ENCODE measurements at places on chromosomes 7 and 10.

DNA sequence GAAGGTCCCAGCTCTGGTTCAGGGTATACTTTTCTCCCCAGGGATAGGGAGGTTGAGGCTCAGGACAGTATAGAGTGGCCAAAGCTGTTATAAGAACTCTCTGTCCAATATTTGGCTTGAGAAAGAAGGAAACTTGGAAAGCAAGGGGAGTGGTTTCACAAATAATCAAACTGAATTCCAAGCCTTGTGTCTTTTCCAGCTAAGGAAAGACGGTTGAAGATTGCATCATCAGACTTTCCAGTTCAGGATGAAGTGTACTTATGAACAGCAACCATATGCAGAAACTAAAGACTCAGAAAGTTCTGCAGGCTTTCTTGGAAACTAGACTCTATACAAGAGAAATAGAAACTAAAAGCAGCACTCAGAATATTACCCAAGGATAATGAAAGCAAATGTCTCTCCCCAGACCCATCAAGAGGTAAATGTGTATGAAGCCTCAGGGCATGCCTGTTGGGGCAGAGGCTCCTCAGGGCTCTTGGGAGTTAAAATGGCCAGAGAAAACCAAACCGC, 46.4 kb downstream of the RAMP3 start:
- DNase-seq, result peak; percentile 19

DNA sequence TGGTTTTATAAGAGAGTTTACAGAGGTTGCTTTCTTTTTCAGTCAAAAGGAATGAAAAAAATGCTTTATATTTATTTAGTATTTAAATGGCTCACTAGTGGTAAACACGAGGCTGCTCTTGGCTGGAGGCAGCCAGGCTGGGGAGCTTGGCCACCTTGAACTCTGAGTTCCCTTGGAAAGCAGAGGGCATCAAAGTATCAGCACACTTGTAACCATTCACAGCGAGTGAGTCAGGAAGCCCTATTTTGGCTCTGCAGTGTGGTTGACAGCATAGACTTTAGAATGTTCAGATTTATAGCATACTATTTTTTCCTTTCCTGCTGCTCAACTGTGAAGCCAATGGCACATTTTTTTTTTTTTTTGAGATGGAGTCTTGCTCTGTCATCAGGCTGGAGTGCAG, 51.6 kb downstream of the CYCS start:
- DNase-seq, result no peak

GRCh38 chr10:127910464-127910770, 3.5 kb downstream of the PTPRE start:
- DNase-seq, result no peak

- DNase-seq, result no peak
These were observed 690.8 kb upstream of the FZD8 start for GRCh38 chr10:36332926-36333325.

DNA sequence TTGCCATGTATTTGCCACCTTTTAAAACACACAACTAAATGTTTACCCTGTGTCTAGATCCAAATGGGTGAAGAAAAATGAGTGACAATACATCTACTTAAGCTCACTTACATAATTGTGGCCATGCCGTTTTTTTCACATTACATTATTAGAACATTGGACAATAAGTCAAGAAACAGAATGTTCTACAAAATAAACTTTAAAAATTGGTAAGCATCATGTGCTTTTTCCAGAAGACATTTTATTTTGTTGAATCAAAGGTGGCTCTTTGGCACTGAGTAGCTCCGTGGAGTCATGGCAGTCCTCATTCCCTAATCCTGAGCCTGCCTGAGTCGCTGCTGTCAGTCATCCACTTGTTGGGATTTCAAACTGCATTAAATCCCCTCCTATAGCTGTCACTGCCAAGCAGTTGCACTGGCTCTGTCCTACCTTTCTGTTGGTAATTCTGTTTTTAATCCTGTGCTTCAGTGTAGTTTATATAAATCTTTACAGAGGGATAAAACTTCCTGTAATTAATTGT, 32.3 kb downstream of the CAV1 start:
- no peak for DNase-seq

- no peak for DNase-seq
These were observed 78.4 kb downstream of the BTAF1 start for GRCh38 chr10:92001995-92002394.

GRCh38 chr7:131052285-131052904, 275.3 kb upstream of the MKLN1 start:
- DNase-seq, result no peak

DNA sequence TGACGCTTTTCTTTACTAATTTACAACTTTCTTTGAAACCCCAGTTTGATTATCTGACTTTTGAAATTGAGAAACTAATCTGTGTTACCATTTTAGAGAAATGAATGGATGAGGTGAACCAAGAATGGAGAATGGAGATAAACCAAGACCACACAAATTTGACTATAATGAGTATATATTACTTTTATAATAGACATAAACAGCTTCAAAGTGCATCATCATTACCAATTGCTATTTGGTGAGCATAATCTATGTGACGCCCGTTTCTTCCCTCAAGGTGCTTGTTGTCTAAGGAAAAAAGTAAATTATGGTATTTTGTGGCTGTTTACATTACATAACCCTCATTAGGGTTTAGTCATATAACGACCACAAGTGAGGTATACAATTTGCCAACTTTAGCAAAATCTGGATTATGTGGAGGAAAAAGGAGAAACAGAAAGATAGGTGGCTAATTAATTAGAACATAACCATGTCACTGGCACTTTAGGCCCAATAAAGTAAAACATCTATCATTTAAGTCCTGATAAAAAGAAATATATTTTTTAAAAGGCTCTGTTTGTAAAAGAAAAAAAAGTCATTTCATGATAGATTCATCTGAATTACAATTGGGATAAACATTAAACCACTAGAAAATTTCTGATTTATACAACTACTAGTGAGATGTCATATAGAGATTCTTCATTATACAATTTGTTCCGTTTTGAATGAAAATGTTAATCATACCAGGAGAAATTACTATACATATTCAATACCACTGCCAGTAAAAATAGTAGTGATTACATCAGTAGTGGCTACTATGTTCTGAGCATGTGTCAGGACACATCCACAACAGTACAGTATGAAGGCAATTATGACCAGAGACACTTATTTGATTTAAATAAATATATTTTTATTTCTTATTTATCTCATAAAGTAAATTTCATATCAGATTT, 118.2 kb upstream of the FAM133B start:
- DNase-seq, result no peak

- no peak for DNase-seq
These were observed 26.8 kb downstream of the TACR2 start for GRCh38 chr10:69389827-69390490.

DNA sequence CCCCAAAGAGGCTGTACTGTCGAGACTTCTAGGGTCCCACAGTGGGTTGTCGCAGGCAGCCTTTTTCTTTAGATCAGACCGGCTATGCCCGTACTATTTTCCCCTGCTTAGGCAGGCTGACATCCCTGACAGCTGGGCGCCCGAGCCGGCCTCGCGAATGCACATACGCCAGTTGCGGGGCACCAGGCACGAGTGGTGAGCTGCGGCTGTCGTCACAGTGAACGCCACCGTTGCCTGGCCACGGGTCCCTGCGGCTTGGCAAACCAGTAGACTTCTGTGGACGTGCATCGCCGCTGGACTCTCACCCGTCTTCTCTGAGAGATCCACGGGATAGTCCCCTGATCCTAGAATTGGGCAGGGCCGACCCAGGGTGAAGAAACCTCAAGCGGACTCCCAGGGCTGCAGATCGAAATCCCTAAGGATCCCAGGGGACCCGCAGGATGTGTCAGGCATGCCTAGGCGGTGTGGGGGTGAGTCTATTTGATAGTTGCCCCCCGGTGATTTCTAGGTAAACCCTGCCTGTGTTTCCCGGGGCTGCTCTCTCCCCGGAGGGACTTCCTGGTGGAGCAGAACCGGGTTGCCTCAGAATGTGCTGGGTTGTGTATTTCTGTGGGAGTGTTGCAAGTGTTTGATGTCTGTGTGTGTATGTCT, 33.0 kb upstream of the ZNF273 start:
- DNase-seq, result no peak

- DNase-seq, result no peak
These were observed 161.0 kb downstream of the SKIDA1 start for GRCh38 chr10:21364196-21365114.

- DNase-seq, result no peak
These were observed 321.8 kb downstream of the TCERG1L start for GRCh38 chr10:130989670-130990232.

DNA sequence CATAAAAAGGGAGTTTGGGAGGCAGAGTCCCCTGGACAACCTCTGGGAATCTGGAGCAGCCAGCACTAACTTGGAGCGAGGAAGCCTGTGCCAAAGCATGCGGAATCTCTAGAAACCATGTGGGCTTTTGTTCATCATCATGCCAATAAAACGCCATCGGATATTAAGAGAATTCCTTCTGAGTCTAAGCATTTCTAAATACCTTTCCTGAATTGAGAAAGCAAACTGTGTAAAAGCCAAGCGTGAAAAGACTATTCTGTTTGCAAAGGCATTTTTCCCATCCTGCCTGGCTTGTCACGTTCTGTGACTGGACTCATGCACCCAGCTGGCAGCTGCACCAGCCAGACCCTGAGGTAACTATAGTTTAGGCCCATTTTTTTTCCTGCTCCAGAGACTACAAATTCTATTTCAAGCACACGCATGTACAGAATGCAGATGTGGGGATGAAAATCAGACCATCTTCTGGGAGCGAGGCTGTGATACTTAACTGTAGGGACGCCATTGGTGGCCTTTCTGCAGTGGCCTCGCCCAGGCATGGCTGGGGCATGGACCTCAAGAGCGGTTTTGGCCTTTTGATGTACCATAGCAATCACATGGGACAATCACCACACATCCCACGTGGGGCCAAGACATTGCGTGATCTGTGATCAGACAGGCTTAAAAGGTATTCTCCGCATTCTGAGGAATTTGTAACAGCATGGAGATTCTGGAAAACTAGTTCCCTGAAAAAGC, 218.9 kb downstream of the KIAA1217 start:
- no peak for DNase-seq

DNA sequence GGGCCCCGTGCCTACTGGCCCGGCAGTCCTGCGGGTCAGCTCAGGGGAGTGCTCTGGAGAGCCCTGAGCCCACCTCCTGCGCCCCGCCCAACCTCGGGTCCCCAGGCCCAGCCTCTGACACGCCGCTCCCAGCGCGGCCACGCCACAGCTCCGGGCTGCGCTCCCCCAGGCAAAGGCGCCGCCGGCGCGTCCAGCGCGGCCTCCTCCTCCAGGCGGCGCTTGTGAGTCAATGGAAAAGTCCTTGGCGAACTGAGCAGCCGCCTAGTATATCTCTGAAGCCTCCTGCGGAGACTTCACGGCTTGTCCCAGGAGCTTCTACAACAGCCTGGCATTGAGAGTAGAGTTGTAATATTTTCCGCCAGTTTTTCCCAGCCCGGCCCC, 29.5 kb upstream of the BMS1 start:
- no peak for DNase-seq

DNA sequence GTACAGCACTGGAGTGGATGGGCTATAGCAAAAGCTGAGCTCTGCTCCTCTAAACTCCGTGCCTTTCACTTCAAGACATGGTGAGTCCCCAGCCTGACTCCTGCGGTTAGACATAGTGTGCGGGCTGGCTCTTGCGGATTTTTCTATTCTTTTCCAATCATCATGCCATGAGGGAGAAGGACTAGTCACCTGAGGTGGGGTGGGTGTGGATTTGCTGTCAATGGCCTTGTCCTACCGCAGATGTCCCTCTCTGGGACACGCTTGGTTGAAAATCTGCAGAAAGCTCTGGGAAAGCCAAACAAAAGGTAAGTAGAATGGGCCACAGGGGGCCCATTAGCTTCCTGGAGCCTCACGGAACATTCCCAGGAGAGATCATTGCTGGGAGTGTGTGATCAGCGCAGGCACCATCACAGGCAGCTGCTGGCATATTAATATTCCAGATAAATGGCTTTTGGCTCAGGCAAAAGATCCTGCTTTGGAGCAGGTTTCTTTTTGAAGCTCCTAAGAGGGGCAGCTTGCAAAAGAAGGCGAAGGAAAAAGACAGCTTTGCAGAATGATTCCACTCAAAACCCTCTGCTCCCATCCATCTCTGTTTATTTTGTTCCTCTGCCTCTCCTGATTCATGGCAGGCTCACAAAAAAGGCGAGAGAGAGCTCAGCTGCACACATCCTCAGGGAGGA, 509.0 kb upstream of the ZMIZ1 start:
- DNase-seq, result no peak

- DNase-seq, result no peak
These were observed 103.4 kb downstream of the SAMD9 start for GRCh38 chr7:93014410-93014809.

DNA sequence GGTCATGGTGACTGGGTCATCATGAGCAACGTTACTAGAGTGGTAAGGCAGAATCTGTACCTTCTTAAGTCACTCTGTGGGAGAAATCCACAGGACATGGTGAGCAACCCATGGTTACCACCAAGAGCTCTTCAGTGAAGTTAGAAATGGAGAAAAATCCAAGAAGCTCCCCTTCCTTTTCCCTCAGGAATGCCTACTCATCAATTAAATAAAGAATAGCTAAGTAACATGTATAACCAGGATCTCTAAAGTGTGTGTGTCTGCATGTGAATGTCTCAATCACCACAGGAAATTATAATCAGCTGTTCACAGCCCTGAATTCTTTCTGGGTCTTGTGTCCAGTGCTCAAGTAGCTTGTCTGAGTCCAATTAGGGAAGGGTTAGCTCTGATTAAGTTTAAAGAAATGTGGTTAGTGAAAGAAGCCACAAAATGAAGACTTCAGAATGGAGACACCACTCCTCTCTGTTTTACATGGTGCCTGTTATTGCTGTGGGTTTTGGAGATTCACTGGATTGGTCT, 73.2 kb downstream of the SEM1 start:
- DNase-seq, result no peak

GRCh38 chr7:133183969-133184368, 68.9 kb upstream of the EXOC4 start:
- no peak for DNase-seq

DNA sequence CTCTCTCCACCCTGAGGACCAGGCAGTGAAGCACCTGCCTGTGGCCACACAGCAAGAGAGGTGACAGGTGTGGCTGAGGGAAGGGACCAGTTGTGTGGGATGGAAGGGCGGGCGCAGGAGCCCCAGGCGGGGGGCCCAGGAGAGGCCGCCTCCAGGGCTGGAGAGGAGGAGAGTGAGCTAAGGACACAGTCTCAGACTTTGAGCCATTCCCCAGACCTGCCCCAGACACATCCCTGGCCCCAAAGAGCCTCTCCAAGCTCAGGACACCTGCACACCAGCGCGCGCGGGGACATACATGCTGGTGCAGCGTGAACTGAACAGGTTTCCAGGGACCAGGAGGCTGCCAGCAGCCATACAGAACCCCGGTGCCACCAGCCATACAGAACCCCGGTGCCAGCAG, 237.3 kb downstream of the MAD1L1 start:
- no peak for DNase-seq

- DNase-seq, result no peak
These were observed 4.0 kb downstream of the CLRN3 start for GRCh38 chr10:127888521-127889312.

- DNase-seq, result no peak
These were observed 404.5 kb downstream of the PAXIP1 start for GRCh38 chr7:154598396-154598795.

GRCh38 chr7:78296644-78297371, 498.2 kb downstream of the PHTF2 start:
- DNase-seq, result no peak

- peak; percentile 54 for DNase-seq
These were observed at the start of gene UBE2D4 for GRCh38 chr7:43925984-43926797. Gene UBE2D4, plus strand, starts transcription at chr7:43926436. Its CDS starts 97 bp downstream, at chr7:43926533.

GRCh38 chr10:110569736-110570135, 2.2 kb downstream of the SMC3 start:
- DNase-seq, result no peak
